H1 (cell line): ENCODE measurements at places on chromosomes 11 and 22. TPM values are rescaled to one million over a fixed set of nuclear protein-coding genes. Genes with fewer than 3 reads are reported as not detected.

MYOD1 gene
- not detected in 2 replicates for total RNA-seq

OR52E8 gene
- not detected in 2 replicates for total RNA-seq

MAPK8IP2 gene
- 5.5 and 6.7 TPM in 2 replicates for total RNA-seq

DNA sequence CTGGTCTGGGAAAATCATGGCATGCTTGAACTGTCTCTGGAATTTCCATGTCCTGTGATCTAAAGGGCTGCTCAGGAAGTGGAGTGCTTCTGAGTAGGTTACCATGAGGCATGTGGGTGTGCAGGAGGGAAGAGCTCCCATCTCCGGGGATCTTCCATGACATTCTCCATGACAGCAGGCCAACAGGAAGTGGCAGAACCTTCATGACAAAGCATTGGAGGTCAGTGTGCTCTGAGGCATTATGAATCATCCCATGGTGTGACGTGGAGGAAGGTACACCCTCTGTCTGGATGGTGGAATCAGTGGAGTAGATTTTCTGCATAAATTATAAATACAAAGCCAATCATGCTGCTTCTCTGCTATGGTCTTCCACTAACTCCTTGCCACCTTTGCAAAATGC, 139.6 kb upstream of the E2F8 start:
- DNase-seq = no peak

IL17REL gene
- 0.08 and 0.20 TPM in 2 replicates for total RNA-seq

BUD13 gene
- total RNA-seq = 24.8 TPM in 2 replicates

- DNase-seq = no peak
These were observed 258.2 kb upstream of the FAT3 start for GRCh38 chr11:91966368-91966767.

DNA sequence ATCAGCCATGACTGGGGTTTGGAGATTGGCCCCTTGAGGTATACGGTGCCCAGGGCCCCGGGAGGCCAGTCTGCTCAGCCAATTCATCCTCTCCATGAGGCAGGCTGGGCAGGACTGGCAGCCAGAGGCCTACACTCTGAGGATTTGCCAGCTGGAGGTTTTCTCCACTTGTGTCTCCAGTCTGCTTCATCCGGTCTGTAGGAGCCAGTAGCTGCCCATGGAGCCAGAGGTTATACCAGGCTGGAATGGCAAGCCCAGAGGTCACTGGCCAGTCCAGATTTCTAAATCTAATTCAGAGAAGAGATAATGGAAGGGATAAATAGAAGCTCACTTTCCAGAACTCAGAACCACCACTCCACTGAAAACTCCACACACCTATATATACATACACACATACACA, 10.0 kb downstream of the FHIP1B start:
- DNase-seq = no peak

DNA sequence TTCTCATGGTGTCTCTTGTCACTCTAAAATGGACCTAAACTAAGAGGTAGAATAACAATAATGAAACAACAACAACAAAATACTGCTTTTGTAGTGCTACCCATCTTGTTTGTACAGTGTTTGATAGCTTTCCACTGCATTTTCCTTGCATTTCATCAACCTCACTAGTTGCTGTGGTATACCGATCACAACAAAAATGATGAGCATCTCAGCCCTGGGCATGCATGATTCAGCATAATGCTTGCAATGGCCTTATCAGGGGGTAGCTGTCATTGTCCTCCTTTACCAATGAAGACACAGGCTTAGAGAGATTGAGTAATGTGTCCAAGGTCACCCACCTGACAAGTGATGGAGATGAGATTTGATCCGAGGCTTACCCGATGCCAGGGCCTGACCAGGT, 682.5 kb downstream of the NTM start:
- no peak for DNase-seq

DNA sequence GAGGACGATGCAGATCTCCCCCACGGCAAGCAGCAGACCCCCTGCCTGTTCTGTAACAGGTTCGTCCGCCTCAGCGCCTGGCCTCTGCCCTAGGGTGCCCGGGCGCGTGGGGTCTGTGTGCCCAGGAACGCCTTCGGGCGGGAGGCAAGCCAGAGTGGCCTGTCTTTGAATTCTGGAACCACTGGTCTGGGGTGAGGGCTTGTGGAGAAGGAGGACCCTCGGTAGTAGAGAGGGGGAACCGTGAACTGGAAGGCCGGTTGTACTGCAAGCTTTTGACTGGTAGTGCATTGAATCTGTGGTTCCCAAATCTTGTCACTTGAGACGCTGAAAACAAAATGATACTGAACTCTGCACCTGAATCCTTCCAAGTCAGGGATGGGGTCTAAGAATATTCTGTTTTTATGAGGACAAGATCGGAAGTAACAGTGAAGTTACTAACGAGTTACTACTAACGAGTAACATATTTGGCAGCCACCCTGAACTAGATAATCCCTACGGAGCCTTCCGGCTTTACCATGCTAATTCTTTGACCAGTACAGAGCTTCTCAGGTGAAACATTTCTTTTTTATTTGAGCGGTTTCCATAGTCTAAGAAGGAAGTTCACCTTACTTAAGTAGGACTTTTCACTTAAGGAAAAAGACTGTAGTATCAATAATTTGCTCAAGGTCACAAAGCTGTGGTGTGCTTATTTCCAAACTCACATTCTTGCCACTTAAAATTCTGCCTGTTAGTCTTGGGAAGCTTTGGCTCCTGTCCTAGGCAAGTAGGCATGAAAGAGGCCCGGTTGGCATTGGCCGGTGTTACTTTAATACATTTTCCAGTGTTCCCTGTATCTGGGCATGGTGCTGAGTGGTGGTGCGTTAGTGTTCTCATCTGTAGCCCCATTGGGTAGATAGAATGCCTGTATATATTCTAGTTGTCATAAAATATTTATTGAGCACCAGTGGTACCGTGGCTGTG, 860 bp downstream of the PRMT3 start:
- no peak for DNase-seq

OR2D2 gene
- 0.29 TPM in 1 of 2 replicates, not detected in the other for total RNA-seq

GRCh38 chr22:42313804-42314581, 43.5 kb upstream of the TCF20 start:
- peak; percentile 72 for DNase-seq
